ENCODE measurements at places on chromosomes 2 and 18.

GRCh38 chr2:176931588-176932563 is 280.7 kb upstream of the HNRNPA3 start:
- DNase-seq = no peak

DNA sequence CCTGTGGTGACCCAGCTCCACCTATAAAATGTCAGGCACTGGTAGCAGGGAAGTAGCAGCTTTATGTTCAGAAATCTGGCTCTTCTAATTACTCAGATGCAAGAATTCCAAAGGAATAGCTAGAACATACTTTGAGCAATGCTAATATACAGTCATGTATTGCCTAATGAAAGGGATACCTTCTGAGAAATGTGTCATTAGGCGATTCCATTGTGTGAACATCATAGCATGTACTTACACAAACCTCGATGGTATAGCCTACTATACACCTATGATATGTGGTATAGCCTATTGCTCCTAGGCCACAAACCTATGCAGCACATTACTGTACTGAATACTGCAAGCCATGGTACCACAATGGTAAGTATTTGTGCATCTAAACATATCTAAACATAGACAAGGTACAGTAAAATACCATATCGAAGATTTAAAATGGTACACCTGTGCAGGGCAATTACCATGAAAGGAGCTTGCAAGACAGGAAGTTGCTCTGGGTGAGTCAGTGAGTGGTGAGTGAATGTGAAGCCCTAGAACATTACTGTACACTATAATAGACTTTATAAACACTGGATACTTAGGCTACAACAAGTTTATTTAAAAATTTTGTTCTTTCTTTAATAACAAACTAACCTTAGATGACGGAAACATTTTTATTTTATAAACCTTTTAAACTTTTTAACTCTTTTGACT is 50.3 kb upstream of the ETAA1 start:
- DNase-seq = no peak

DNA sequence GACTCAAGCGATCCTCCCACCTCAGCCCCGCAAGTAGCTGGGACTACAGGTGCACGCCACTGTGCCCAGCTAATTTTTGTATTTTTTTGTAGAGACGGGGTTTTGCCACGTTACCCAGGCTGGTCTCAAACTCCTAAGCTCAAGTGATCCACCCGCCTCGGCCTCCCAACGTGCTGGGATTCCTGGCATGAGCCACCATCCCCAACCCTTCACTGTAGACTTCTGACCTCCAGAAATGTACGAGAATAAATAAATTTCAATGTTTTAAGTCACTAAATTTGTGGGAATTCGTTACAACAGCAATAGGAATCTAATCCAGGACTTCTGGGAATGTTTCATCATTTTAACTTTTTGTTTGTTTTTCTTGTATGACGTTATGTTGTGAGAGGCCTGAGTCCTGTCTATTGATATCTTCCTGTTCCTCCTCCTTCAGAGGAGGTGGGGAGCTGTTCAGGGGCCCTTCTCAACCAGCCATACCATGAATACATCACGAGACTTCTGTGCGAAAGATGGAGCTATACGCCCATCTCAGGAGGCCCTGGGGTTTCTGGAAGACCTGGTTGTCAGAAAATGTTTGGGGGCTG is 40.0 kb downstream of the TEX44 start:
- DNase-seq = no peak

- no peak for DNase-seq
Measured at GRCh38 chr18:39186008-39186407, 1620.4 kb upstream of the CELF4 start.

- DNase-seq = no peak
Measured at GRCh38 chr2:18645315-18645714, 55.9 kb upstream of the NT5C1B start.

- no peak for DNase-seq
Measured at GRCh38 chr18:63119647-63120046, 199.9 kb downstream of the BCL2 start.

GRCh38 chr2:195619590-195619989 is 37.4 kb upstream of the SLC39A10 start:
- no peak for DNase-seq

DNA sequence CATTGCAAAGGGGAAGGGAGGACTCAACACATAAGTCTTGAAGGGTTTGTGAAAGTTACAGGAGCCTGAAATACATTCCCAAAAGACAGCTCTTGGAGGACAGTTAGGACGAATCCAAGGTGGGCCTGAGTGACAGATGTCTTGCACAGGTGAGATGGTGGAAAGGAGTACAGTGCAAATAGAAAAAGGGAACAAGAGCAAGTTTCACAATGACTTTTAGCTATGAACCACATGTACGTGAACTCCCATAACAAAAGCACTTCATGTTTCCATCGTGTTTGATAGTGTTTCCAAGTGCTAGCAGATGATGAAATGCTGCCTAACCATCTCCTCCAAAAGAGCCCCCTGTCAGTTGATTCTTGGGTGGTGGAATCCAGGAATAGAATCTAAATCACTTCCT is 1.8 kb downstream of the IL18RAP start:
- DNase-seq = no peak

- DNase-seq = no peak
Measured at GRCh38 chr2:191835539-191836350, 11.1 kb downstream of the CAVIN2 start.

DNA sequence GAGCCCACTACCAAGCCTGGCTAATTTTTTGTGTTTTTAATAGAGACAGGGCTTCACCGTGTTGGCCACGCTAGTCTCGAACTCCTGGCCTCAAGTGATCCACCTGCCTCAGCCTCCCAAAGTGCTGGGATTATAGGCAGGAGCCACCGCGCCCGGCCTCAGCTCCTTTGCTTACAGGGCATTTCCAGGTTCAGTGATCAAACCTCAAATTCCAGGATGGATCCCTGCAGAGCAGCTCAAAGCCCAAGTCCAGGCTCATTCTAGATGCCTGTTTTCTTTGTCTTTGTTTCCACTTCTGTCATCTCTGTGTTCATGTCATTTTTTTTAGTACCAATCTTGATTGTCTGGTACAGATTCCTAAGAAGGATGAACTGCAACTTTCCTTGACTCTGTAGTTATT is 41.9 kb downstream of the TNFRSF11A start:
- DNase-seq = no peak

GRCh38 chr2:30899516-30900054 is 92.3 kb upstream of the CAPN13 start:
- no peak for DNase-seq

DNA sequence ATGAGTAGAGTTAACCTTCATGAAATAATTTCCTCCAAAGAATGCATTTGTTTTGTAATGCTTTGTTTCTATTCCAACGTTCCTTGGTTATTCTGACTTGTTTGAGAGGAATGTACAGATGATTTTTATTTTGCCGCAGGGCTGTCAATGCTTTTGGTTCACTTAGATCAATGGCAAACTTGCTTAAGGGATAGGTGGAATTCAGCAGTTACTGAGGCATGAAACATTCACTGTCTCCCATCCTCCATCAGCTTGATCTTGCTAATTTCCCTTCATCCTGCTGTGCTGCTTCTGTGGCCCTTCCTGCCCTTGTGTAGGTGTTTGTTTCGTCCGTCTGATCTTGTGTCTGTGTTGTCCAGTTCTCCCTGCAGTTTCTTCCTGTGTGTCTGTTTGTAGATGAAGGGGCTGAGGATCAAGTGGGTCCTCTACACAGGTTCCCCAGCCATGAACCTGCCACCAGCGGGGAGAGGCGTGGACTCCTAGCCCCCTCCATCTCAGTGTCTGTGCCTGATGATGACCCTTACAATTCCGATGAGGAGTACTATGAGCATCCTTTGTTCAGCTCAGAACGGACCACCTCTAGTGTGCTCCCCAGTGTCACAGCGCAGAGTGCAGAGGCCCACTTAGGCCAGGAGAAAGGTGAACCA is 84.2 kb upstream of the UNC80 start:
- no peak for DNase-seq

- DNase-seq = no peak
Measured at GRCh38 chr2:69348781-69349180, 38.2 kb downstream of the GFPT1 start.

Data from right forelimb (tissue), 1 donor.